Naive thymus-derived CD8-positive, alpha-beta T cell (primary cell): ENCODE measurements at places on chromosomes 5 and 9. TPM values are rescaled to one million over a fixed set of nuclear protein-coding genes. Genes with fewer than 3 reads are reported as not detected.

- no peak for DNase-seq
- H3K27ac ChIP-seq: no peak overlapping the region
- no peaks in the 10 kb centered on the region for H3K36me3 ChIP-seq
- no peaks in the 10 kb centered on the region for H3K27me3 ChIP-seq
- no peak overlapping the region for H3K4me3 ChIP-seq
Measured at GRCh38 chr5:36252722-36253365, 11.1 kb upstream of the NADK2 start.

DNA sequence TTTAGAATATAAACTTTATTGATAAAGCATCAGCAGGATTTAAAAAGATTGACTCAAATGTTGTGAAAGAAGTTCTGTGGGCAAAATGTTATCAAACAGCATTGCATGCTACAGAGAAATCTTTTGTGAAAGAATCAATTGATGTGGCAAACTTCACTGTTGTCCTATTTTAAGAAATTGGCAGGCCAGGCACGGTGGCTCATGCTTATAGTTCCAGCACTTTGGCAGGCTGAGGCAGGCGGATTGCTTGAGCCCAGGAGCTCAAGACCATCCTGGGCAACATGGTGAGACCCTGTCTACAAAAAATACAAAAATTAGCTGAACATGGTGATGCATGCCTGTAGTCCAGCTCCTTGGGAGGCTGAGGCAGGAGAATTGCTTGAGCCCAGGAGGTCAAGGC lies 17.4 kb downstream of the ZBTB43 start:
- no peak overlapping the region for H3K4me3 ChIP-seq
- H3K27ac ChIP-seq: no peak overlapping the region
- DNase-seq: no peak
- H3K4me1 ChIP-seq: peaks cover 51% of the 10 kb centered on the region
- H3K27me3 ChIP-seq: no peaks in the 10 kb centered on the region
- peaks cover 70% of the 10 kb centered on the region for H3K36me3 ChIP-seq

- H3K27ac ChIP-seq: no peak overlapping the region
- no peak for DNase-seq
- no peaks in the 10 kb centered on the region for H3K36me3 ChIP-seq
- no peak overlapping the region for H3K4me3 ChIP-seq
Measured at GRCh38 chr5:120446068-120446492, 18.0 kb upstream of the PRR16 start.

DNA sequence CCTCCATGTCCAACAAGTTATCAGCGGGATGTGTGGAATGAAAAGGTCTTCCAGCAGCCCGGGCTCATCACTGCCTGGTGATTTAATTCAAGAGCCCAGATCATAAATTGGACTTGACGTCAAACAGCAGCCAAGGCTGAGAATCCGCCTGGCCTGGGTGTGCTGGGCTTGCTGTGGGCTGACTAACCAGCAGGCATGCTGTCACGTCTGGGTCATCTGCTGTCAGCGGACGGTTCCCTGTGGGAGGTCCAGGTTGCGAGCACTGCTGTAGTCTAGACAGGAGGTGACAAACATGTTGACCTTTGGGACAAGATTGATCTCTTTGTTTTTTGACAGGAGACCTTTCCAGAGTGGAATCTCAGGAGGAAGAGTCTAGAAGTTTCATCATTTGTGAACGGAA lies 289.7 kb downstream of the OSTF1 start:
- peaks cover 13% of the 10 kb centered on the region for H3K27me3 ChIP-seq
- peaks cover 8% of the 10 kb centered on the region for H3K36me3 ChIP-seq
- no peak for DNase-seq
- no peak overlapping the region for H3K4me3 ChIP-seq
- H3K4me1 ChIP-seq: no peaks in the 10 kb centered on the region

- H3K27me3 ChIP-seq: no peaks in the 10 kb centered on the region
- no peak overlapping the region for H3K27ac ChIP-seq
- H3K36me3 ChIP-seq: no peaks in the 10 kb centered on the region
- no peaks in the 10 kb centered on the region for H3K4me1 ChIP-seq
- H3K4me3 ChIP-seq: no peak overlapping the region
Measured at GRCh38 chr5:109161914-109162683, 247.7 kb downstream of the PJA2 start.

DNA sequence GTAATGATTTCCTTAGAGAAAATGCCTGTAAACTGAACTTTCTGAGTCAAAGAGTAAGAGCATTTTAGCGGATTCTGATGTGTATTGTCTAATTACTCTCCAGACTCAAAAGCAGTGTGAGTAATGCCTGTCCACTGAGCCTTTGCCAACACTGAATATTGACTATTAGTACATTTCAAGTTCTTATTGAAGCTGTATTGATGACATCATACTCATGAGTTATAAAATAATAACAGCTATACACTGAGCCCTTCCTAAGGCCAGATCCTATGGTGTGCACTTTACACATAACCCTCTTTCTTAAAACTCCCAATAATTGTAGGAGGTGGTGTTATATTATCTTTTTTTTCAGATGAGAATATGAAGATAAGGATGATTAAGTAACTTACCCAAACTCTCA lies 152.8 kb upstream of the TRPC7 start:
- no peaks in the 10 kb centered on the region for H3K36me3 ChIP-seq
- H3K27me3 ChIP-seq: no peaks in the 10 kb centered on the region
- no peak overlapping the region for H3K4me3 ChIP-seq
- H3K4me1 ChIP-seq: no peaks in the 10 kb centered on the region

DNA sequence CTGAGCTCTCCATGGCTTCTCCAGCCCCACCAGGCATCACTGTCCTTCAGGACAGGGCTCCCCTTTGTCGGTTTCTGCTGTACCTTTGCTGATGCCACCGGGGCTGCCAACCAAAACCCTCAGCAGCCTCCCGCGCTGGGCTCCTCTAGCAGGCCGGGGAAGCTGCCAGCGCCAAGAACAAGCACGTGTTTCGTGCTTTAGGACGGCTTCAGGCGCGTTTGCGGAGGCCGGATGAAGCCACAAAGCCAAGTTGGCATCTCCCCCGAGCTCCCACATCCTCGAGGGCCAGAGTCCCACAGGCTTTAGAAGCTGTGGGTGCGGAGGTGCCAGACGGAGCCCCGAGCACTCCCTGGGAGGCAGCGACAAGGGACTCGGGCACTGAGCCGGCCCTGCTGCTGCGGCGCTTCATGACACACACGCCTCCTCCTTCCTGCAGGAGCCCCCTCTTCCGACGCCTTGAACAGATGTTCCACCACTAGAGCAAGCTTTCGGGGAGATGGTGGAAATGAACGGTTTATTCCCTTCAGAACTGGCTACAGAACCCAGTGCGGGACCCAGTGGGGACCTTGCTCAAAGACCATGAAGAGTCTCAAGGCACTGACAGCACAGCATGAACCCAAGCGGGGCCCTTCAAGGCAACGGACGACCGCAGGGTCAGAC lies 36.7 kb downstream of the SARDH start:
- H3K4me1 ChIP-seq: peaks cover 62% of the 10 kb centered on the region
- no peaks in the 10 kb centered on the region for H3K27me3 ChIP-seq
- H3K4me3 ChIP-seq: peak overlapping the region; percentile 92
- peak overlapping the region; percentile 97 for H3K27ac ChIP-seq

- peak; percentile 89 for DNase-seq
- peaks cover 32% of the 10 kb centered on the region for H3K4me1 ChIP-seq
- peak overlapping the region; percentile 74 for H3K4me3 ChIP-seq
- H3K27ac ChIP-seq: peak overlapping the region; percentile 75
- H3K36me3 ChIP-seq: no peaks in the 10 kb centered on the region
Measured at GRCh38 chr9:91101611-91102168, 260.0 kb downstream of the AUH start.

- peaks cover 63% of the 10 kb centered on the region for H3K27me3 ChIP-seq
- H3K36me3 ChIP-seq: no peaks in the 10 kb centered on the region
- no peak overlapping the region for H3K4me3 ChIP-seq
- H3K27ac ChIP-seq: no peak overlapping the region
- H3K4me1 ChIP-seq: peaks cover 4% of the 10 kb centered on the region
Measured at GRCh38 chr5:14138608-14139540, 4.3 kb upstream of the TRIO start.

- peaks cover 9% of the 10 kb centered on the region for H3K27me3 ChIP-seq
- no peaks in the 10 kb centered on the region for H3K36me3 ChIP-seq
- H3K27ac ChIP-seq: no peak overlapping the region
- no peak for DNase-seq
- no peak overlapping the region for H3K4me3 ChIP-seq
- no peaks in the 10 kb centered on the region for H3K4me1 ChIP-seq
Measured at GRCh38 chr5:135120951-135121350, 86.9 kb upstream of the PITX1 start.

- no peaks in the 10 kb centered on the region for H3K36me3 ChIP-seq
- H3K27me3 ChIP-seq: no peaks in the 10 kb centered on the region
- no peak overlapping the region for H3K27ac ChIP-seq
Measured at GRCh38 chr5:131226899-131227298, 37.0 kb upstream of the CDC42SE2 start.

GRCh38 chr9:103485138-103485537 lies 490.0 kb downstream of the CYLC2 start:
- H3K27ac ChIP-seq: no peak overlapping the region
- no peaks in the 10 kb centered on the region for H3K36me3 ChIP-seq
- no peak overlapping the region for H3K4me3 ChIP-seq

GRCh38 chr5:96562614-96563013 lies 99.6 kb upstream of the CAST start:
- H3K27me3 ChIP-seq: no peaks in the 10 kb centered on the region
- H3K4me3 ChIP-seq: no peak overlapping the region
- H3K4me1 ChIP-seq: peaks cover 14% of the 10 kb centered on the region
- H3K27ac ChIP-seq: no peak overlapping the region
- H3K36me3 ChIP-seq: no peaks in the 10 kb centered on the region

DNA sequence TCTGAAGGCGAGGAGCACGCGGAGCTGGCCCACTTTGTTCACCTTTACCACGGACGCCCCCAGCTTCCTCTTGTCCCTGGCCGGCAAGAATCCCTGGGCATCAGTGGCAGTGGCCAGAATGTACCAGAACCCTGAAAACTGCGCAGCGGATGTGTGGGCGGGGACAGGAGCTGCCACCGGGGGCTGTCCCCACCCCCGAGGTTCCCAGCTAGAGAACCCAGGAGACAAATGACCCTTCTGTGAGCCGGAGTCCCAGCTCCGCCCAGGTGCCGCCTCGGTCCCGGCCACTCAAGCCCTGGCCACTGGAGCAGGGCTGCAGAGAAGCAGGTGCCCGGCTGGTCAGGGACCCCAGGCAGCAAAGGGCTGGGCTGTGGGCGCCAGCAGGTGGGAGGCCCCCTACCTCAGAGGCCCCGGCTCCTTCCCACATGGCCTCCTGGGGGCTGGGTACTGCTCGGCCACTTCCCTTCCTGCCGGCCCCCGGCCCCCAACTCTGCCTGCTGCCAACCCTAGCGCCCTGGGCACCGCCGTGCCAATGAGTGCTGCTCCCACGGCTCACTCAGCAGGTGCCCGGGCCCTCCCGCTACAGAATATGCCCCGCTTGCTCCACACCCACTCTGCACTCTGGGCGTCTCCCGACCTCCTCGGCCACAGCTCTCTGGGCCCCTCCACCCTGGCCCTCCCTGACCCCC lies 713 bp downstream of the LCN10 start:
- H3K27ac ChIP-seq: peak overlapping the region; percentile 68
- no peaks in the 10 kb centered on the region for H3K27me3 ChIP-seq
- no peaks in the 10 kb centered on the region for H3K36me3 ChIP-seq
- peak overlapping the region; percentile 82 for H3K4me3 ChIP-seq
- peak; percentile 35 for DNase-seq
- peaks cover 14% of the 10 kb centered on the region for H3K4me1 ChIP-seq

- H3K36me3 ChIP-seq: no peaks in the 10 kb centered on the region
- H3K4me3 ChIP-seq: no peak overlapping the region
- H3K4me1 ChIP-seq: no peaks in the 10 kb centered on the region
- H3K27me3 ChIP-seq: peaks cover 10% of the 10 kb centered on the region
Measured at GRCh38 chr5:127799293-127799905, 96.2 kb downstream of the CCDC192 start.

DNA sequence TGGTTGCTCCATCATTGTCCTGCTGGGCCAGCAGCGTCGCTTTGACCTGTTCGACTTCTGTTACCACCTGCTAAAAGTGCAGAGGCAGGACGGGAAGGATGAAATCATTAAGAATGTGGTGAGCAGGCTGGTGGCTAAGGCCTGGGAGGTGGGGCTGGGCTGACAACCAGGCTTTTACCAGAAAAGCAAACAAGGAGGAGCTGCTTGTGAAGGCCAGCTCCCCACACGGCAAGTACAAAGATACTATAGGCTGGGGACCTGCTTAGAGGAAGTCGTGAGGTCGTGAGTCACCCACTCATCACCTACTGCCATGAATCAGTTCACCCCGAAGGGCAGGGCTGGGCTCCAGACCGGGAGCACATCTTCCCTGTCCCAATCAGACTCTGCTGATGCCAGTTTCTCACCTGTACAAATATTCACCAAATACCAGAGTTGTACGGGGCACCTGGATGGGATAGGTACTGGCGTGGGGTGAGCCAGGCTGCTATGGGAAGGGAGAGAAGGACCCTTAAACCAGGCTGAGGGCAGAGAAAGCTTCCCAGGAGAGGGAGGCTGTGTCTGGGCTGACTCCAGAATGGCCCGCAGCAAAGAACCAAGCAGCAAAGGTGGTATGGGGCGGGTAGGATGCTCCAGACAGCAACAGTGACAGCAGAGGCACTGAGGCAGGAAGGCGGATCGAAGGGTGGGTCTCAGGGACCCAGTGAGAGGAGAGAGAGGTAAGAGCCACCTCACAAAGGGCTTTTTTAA lies 69.3 kb upstream of the NIPAL4 start:
- H3K27ac ChIP-seq: peak overlapping the region; percentile 74
- peaks cover 12% of the 10 kb centered on the region for H3K4me1 ChIP-seq

GRCh38 chr5:79924936-79925893 lies 65.8 kb downstream of the MTX3 start:
- peak; percentile 46 for DNase-seq
- H3K27me3 ChIP-seq: no peaks in the 10 kb centered on the region
- H3K27ac ChIP-seq: no peak overlapping the region
- H3K36me3 ChIP-seq: peaks cover 12% of the 10 kb centered on the region

DNA sequence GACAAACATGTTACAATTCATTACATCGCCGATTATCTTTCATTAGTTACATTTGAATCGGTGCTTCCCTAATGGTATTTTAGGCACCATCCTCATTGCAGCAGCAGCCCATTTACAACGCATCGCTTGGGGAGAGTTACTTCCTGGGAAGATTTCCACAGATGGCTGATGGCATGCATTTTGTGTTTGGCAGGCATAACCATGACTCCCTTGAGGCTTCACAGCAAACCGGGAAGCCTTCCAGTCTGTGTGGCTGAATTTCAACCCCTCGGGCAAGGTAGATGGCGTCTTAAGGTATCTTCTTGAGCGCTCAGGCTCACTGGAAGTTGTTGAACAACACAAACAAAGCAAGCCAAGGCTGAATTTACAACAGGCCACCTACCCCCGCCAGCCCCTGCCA lies 1.6 kb upstream of the DNAH5 start:
- no peak overlapping the region for H3K4me3 ChIP-seq
- H3K27ac ChIP-seq: no peak overlapping the region
- no peak for DNase-seq
- no peaks in the 10 kb centered on the region for H3K27me3 ChIP-seq

- no peaks in the 10 kb centered on the region for H3K36me3 ChIP-seq
- H3K4me1 ChIP-seq: peaks cover 36% of the 10 kb centered on the region
Measured at GRCh38 chr5:109885205-109885604, 195.5 kb downstream of the MAN2A1 start.

Gene CDC25C
- total RNA-seq: not detected

Gene TNFSF15
- not detected for total RNA-seq

Gene LCP2
- total RNA-seq: 299 TPM

Gene PRXL2C
- total RNA-seq: 7.0 TPM

Gene ACTBL2
- total RNA-seq: not detected

Gene PCDHA9
- total RNA-seq: not detected

Gene GFM2
- 25.5 TPM for total RNA-seq

Gene BTNL8
- not detected for total RNA-seq

Gene GDA
- total RNA-seq: not detected
